ENCODE measurements at places on chromosomes 2 and 18. TPM values are rescaled to one million over a fixed set of nuclear protein-coding genes. Genes with fewer than 3 reads are reported as not detected.

DNA sequence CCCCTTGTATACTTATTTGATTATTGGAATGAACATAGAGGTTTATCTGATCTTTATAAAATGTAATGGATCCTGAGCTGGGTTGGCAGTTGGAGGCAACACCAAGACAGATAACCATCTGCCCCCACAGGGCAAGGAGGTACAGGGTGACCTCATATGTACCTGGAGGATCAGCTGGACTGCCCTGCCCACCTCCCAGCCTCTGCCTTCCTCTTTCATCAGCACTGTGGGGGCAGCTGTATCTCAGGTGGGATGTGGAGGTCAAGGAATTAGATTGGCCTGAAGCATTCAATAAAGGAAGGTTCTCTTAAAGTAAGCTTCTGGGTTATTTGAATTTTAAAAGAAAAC, 92.6 kb downstream of the LYPD6 start:
- DNase-seq, result no peak

DNA sequence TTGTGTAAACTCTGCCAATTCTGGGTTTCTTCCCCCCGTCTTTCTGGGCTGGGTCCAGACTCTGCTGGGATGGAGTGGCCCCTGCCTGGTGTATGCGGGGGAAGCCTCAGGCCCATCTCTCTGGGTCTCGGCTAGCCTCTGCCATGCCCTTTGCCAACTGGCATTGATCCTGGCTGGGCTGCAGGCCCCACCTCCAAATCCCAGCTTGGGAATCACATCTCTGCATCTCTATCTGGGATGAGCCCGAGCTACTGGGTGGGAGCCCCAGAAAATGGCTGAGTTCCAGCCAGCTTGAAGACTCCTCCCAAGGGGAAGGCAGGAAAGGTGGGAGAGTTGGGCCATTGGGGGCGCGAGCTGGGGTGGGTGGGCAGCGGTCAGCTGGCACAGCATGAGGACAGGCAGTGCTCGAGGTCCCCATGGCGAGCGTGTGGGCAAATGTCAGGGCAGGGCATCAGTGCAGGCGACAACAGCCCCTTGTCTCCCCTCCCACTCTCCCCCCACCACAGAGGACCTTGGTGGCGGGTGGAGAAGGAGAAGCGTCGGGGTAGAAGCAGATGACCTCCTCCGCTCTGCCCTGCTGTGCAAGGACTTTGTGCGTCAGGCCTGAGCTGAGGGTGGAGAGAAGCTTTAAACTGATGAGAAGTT, 139.4 kb downstream of the ASB1 start:
- no peak for DNase-seq

GRCh38 chr2:105604938-105605337, 139.8 kb upstream of the NCK2 start:
- DNase-seq, result no peak

DNA sequence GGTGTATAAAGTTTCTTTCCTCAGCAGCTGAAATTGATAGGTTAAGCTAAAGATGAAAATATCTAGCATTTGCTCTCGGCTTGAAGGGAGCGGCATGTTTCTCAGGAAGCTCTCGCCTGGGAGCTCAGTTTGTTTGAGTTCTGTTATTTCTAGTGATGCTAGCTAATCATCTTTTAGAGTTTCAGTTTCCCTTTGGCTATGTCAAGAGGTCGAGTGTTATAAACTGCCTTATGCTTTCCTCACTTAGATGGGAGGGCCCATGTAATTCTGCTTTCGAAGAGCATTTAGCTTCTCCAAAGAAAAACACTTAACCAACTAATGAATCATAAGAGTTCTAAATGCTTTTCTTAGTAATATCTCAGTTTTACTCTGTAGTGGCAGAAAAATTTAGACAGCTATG, 33.6 kb downstream of the PLCL1 start:
- no peak for DNase-seq

ACTG2 gene
- total RNA-seq, result not detected

MFF gene
- 96.4 TPM for total RNA-seq
